ENCODE measurements at places on chromosomes 5 and 9.

GRCh38 chr9:109238655-109239054, 71.6 kb upstream of the FRRS1L start:
- DNase-seq = peak; percentile 27

DNA sequence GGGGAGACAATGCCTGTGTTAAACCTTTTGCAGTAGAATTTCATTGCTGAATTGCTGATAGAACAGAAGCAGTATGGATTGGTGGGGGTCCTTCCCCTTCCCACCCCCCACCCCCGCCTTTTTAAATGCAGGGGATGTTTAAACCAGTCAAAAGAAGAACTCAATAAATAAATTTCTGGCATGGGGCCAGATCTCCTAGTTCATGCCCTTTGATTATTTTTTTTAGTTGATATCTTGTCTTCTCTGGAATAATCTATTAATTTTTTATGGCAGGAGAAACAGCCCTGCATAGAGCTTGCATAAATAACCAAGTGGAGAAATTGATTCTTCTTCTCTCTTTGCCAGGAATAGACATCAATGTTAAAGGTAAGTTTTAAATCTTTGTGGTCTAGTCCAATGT, 72.8 kb downstream of the SLF1 start:
- no peak for DNase-seq

DNA sequence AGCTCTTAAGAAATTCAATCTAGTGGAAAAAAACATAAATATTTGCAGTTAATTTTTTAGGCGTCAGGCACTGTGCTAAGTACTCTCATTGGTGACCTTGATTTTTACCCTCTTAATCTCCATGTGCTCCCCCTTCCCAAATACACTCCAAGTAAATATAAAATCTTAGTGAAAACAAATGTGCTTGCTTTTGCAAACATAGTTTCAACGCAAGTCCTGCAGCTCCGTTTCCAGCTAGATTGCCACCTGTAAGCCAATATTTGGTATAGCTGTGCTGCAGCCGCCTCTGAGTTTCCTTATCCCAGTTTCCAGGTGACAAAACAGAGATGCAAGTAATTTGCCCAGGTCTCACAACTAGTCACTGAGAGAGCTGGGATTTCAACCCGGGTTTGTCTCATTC, 1.9 kb upstream of the MTMR12 start:
- no peak for DNase-seq

GRCh38 chr5:38257308-38258041, 884 bp upstream of the EGFLAM start:
- DNase-seq = no peak

DNA sequence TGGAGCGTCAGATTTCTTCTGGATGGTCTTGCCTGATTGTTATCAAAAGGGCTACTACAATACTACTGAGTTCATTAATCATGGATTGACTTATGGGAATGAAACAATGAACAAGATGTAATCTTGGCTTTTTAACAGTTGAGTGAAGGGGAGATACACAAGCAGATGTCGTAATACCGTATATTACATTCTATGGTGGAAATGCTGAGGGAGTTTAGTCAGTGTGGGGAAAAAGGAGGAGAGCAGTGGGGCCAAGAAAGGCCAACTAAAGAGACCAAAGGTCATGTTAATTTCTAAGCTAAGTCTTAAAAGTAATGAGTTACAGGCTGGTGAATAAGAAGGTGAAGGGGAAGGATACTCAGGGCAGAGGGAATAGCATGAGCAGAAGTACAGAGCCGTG, 29.0 kb upstream of the PSAT1 start:
- DNase-seq = no peak

- peak; percentile 68 for DNase-seq
Observed at GRCh38 chr5:171755354-171755821, 30.2 kb upstream of the SMIM23 start.

- DNase-seq = no peak
Observed at GRCh38 chr9:131554087-131554842, 8.9 kb downstream of the PRRT1B start.

DNA sequence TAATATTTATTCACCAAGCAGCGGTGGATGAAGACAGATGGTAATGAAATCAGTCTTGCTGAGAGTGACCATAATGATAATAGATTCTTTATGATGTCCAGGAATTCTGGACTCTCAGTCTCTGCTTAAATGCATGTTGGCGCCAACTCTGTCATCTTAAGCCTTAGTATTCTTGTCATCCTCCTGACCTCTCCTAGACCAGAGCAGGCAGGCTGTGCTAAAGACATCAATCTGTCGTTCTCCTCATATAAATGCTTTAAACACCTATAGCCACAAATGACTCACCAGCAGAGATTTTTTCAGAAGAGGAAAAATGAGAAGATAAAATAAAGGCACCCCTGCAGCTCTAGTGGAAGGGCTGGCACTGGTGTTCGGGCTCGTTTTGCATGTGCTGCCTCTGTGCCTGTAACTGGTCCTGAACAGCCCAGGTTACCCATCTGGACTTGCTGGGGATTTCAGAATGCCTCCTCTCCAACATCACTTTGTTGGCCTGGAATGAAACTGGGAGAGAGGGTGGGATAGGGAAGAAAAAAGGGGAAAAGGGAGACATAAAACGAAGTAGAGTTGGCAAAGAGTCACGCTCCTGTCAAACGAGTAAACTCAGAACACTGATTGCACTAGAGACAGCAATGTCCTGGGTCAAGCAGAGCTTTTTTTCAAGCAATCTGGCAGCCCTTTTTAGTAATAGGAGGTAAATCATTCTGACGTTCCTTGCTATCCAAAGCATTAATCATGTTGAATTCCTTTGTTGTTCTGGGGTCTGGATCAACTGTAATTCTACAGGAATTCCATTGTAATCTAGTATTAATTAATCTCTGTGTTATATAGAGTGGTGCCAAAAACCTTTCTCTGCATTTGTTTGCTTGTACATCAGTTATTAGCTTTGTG, 195.5 kb upstream of the CLINT1 start:
- no peak for DNase-seq

DNA sequence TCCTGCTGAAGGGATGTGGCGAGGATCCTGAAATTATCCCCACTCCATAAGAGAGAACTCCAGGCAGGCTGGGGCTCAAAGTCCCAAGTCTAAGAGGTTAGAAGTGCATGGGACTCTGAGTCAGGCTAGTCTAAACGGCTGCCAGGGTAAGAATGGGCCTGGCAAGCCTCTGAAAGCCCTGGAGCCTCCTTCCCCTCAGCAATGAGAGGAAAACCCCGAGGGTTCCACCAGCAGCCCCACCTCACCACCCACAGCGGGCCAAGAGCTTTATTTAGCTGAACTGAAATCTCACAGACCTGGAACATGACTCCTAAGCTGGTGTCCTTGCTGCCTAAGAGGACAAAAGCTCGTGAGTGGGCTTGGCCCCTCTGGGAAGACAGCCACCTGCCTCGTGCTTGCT, 135.5 kb downstream of the SEC61B start:
- peak; percentile 67 for DNase-seq

DNA sequence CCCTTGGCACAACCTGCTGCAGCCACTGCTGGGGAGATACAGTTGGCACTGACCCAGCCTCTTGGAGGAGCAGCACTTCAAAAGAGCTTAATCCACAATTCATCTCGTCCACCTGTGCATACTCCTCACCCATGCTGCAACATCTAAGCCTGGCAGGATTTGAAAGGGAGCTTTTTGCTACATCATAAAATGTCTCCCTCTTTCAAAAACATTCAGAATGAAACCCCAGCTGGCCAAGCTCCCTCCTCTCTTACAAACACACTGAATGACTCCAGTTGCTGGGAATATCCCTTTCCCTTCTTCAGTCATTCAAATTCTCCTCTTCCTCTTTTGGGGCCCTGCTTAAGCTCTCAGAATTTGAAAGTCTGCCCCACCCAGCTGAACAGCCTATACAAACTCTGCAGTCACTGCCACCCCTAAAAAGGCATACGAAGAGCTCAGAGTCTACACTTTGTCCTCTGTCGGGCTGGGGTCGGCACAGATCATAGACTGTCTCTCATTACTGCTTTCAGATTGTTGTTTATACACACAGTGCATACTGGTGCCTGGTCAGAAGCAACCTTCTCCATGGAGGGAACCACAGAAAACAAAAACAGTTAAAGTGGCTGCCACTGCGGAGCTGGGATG, 8.8 kb upstream of the C5orf15 start:
- DNase-seq = no peak

DNA sequence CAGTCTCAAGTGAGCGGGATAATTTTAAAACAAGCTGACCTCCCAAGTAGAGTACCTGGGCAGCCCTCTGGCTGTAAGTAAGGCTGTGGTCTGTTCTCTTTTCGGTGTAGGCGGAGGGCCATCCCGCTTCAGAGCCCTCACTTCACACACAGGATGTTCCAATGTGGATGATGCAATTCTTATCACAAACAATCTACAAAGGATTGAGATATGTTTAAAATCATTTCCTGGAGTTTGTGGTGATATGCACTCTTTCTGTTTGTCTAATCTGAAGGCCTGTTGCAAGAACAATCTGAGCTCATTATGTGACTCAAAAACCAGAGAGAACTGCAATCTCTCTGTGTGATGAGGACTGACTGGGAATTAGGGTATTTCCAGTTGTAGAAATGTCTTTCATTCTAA, 42.5 kb downstream of the ITGA2 start:
- DNase-seq = peak; percentile 86

GRCh38 chr9:131446276-131446675, 52.4 kb downstream of the PRRC2B start:
- no peak for DNase-seq

DNA sequence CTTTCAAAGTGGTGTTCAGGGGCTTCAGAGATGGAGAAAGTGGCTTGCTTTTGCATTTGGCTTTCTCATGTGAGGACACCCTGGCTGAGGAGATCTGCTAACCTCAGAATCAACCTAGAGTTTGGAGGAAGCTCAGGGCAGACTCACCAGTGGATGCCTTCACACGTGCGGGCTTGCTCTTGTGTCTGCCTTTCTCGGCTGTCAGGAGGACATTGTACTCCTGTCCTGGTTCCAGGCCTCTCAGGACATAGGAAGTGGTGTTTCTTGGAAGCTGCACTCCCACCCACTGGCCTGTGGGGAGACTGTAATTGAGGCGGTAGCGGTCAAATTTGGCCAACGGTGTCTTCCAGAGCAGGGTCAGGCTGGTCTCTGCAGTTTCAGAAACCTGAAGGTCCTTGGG, 44.5 kb downstream of the TNC start:
- no peak for DNase-seq

DNA sequence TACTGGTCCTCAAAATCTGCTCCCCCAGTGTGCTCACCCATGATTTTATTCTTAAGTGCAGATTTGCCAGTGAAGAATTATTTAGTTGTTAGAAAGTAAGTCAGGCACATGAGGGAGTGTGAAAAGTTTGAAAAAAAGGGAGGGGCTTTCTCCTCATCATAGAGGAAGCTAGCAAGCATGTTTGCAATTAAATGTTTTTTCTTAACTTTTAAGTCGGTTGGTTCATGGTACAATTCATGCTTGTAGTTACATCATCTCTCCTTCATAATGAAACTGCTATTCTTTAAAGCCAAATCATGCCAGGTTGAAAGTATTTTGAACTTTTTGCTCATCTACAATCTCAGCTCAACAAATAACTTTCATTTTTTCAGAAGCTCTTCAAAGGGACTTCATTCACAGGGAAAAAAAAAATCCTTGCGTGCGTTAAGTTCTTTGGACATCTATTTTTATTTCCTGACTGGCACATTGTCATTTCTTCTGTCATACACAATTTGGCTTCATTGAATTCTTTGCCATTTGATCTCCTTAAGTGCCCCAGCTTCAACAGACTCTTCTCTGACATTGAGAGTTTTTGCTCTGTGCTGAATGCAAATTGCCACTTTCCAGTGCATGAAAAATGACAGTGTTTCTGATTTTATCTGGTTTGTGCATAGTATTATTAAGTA, 456.9 kb downstream of the TMEM232 start:
- peak; percentile 50 for DNase-seq

DNA sequence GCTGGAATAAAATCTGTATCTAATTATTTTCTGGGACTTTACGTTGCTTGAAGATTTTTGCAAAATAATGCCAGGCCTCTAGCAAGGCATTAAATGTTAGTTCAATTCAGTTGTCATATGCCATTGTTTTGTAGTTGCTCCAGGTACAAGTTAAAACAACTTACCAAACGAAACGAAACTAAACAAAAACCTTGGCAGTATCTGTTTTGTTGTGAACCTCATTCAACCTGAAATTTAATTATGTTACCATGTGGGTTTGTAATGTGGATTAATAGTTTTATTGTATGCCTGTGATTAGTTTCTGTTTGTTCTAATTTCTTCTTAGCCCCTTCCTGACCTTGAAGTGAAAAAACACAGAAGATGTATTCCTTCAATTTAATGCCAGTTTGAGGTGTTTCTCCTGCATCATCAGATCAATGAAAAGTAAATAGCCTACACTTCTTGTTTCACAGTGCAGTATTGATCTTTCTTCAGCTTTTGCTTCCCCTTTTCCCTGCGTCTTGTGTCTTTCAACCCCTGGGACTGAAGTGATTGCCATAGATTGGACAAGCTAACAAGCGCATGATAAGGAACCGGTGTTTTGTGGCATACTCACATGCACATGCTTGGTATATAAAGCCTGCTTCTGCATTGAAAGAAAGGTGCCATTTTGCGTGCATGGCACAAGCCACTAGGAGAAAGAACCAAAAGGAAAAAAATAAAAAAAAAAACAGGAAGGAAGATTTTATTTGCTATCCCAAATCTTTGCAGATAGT, 699.0 kb upstream of the ARRDC3 start:
- DNase-seq = no peak

DNA sequence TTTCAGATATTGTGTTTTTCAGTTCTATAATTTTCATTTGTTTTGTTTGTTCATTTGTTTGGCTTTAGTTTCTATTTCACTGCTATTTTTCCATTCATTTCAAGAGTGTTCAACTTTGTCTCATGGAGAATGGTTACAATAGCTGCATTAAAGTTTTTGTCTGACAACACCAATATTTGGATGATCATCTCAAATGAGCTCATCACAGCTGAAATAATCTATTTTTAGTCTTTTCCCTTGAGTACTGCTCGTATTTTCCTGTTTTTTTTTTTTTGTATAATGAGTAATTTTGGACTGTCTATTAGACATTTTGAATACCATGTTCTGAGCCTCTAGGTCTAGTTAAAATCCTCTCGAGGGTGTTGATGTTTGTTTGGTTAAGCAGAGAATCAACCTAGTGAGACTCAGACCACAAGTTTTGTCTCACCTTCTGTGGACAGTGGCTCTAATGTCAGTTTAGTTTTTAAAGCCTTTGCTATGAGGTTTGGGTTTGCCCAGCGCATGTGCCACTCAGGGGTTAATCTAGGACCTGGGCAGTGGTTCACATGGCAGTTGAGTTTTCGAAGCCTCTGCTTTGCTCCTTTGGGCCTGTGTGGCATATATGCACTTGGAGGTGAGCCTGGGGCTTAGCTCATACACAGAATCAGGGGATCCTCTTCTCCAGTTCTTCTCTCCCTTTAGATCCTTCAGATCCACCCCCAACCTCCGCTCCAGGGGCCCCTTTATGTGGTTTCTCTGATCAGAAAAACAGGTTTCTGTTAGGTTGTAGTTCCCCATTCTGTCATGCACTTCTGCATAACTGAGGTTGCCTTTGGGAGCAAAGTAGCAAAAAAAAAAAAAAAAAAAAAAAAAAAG, 79.8 kb downstream of the ARSB start:
- no peak for DNase-seq

Measured in adipocyte (in vitro differentiated cells).